Activated T-helper 17 cell treated with anti-CD3 and anti-CD28 coated beads, Interleukin-2, amount 50 U/mL, for 72 hours (primary cell): ENCODE measurements at places on chromosomes 3 and 15. TPM values are rescaled to one million over a fixed set of nuclear protein-coding genes. Genes with fewer than 3 reads are reported as not detected.

LEKR1 gene
- 0.91 TPM for total RNA-seq

CNTN3 gene
- total RNA-seq, result not detected

HYKK gene
- total RNA-seq, result 0.91 TPM

FAM3D gene
- total RNA-seq, result not detected

DNA sequence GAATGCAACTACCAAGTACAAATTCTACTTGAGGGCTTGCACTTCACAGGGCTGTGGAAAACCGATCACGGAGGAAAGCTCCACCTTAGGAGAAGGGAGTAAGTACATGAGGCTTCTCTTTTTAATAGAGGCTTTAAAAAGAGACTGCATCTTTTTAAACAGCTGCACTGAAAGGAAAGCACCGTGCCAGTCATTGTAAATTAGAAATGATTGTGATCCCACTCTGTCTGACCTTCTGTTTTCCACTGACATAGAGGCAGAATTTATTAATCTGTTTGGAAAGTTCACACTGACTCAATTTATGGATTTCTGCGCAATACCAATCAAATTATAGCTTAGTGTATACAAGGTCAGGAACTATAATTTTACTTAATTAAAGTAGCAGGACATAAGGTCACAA is 198.2 kb downstream of the CHL1 start:
- H3K4me1 ChIP-seq, result no peaks in the 10 kb centered on the region
- no peaks in the 10 kb centered on the region for H3K36me3 ChIP-seq
- no peak overlapping the region for H3K4me3 ChIP-seq

DNA sequence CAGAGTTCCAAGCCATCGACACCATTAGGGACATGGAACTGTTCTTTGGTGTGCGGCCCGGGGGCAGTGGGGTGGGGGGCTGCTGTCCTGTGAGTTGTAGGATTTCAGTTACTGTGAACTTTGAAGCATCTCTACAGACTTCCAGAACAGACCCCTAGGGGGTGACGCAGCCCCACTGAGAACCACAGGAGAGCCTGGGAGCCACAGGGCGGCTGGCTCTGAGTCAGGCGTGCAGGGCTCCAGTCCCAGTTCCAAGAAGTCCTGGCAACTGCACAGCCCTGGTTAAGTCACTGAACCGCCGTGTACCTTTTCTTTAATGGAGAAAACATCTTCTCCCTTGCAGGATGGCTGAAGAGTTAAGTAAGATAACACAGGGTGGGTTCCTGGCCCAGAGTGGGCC is 23.5 kb upstream of the LRTM1 start:
- ATAC-seq, result no peak
- no peak overlapping the region for H3K27ac ChIP-seq
- H3K36me3 ChIP-seq, result no peaks in the 10 kb centered on the region
- no peak overlapping the region for H3K4me3 ChIP-seq

GRCh38 chr3:99012051-99012450 is 110.6 kb upstream of the DCBLD2 start:
- no peaks in the 10 kb centered on the region for H3K4me1 ChIP-seq
- H3K27ac ChIP-seq, result no peak overlapping the region
- no peaks in the 10 kb centered on the region for H3K36me3 ChIP-seq
- no peak for ATAC-seq

DNA sequence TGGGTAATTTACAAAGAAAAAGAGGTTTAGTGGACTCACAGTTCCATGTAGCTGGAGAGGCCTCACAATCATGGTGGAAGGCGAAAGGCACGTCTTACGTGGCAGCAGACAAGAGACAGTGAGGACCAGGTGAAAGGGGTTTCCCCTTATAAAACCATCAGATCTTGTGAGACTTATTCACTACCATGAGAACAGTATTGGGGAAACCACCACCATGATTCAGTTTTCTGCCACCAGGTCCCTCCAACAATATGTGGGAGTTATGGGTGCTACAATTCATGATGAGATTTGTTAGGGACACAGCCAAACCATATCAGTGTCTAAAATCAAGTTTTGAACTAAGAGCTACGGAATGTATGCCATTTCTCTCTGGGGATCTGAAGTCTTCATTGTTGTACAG is 354.8 kb upstream of the C2CD4B start:
- H3K36me3 ChIP-seq, result no peaks in the 10 kb centered on the region
- peaks cover 41% of the 10 kb centered on the region for H3K27me3 ChIP-seq
- peaks cover 4% of the 10 kb centered on the region for H3K4me1 ChIP-seq
- peak; percentile 93 for ATAC-seq
- no peak overlapping the region for H3K4me3 ChIP-seq

DNA sequence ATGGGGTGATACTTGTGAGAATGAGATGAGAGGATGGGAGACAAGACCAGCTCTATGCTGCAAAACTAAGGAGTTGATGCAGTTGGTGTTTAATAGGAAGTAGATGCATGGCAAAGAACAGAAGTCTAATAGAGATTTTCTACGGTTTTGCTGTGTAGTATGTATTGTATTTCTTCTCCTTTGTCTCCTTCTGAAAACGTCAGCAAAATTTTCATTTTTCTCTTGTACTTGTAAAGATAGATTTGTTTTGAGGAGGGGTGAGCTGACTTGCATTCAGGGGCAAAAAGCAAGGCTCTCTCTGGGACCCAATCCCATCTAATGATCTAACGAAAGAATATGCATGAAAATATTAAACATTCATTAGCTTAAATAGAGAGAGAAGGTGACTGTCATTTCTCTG is 94.6 kb upstream of the NANOGP8 start:
- no peaks in the 10 kb centered on the region for H3K4me1 ChIP-seq
- no peak overlapping the region for H3K4me3 ChIP-seq
- H3K27me3 ChIP-seq, result no peaks in the 10 kb centered on the region
- no peak for ATAC-seq
- H3K27ac ChIP-seq, result no peak overlapping the region

GRCh38 chr3:60809857-60810610 is 441.2 kb downstream of the FHIT start:
- no peak overlapping the region for H3K27ac ChIP-seq
- H3K27me3 ChIP-seq, result no peaks in the 10 kb centered on the region
- H3K36me3 ChIP-seq, result no peaks in the 10 kb centered on the region
- H3K4me1 ChIP-seq, result no peaks in the 10 kb centered on the region
- ATAC-seq, result no peak
